ENCODE measurements at places on chromosomes 3 and 15.

DNA sequence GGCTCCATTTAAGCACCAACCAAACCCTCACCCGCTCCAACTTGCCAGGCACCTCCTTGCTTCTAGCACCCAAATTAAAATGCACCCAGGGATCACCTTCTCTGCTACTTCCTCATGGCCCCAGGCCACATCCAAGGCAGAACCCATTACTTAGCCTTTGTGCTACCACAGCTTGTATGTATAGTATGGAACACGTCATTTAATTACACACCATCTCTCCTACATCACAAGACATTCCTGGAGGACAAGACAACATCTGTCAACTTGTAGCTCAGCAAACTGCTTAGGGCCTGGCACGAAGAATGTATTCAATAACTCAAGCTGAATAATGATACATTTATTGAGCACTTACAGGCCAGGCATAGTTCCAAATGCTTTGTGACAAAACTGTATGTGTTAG is 23.3 kb downstream of the ZDHHC3 start:
- DNase-seq, result no peak

- no peak for DNase-seq
Measured at GRCh38 chr3:122515020-122515468, 305 bp upstream of the KPNA1 start.

DNA sequence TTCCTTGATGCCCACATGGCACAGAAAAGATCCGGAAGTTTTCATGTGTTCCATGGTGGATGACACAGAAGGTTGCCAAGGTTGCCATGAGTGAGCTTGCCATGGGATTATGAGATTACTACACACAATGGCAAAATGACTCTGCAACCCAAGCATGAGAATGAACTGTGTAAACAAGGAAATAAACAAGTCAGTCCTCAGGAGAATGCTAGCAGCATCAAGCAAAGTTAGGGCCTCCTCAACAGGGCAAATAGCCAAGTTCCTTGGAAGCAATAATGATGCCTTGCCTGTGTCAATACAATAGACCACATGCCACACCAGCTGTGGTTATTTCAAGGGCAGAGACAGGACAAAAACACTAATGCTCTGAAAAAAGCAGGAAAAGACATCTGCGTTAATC is 41.8 kb downstream of the AQR start:
- DNase-seq, result no peak

- DNase-seq, result no peak
Measured at GRCh38 chr3:13828501-13829265, 51.2 kb downstream of the WNT7A start.

- no peak for DNase-seq
Measured at GRCh38 chr3:193515966-193516365, 38.7 kb downstream of the ATP13A4 start.

DNA sequence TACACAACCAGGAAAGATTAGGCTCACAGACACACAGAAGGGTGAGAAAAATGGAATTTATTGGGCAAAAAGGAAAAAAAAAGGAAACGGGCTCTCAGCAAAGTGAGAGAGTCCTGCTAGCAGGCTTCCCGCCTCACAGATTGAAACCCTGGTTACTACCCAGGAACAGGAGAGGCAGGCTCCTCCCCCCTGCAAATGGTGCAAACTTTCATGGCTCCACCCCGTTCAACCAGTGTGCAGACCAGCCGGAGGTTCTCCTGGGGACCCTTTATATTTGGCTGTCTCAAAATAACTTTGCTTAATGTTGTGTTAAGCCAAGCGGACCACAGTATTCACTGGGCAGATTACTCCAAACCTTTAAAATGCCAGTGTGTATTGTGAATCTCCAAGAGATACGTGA is 40.3 kb downstream of the IL1RAP start:
- DNase-seq, result no peak

- DNase-seq, result no peak
Measured at GRCh38 chr3:165211721-165212120, 15.5 kb upstream of the SLITRK3 start.

DNA sequence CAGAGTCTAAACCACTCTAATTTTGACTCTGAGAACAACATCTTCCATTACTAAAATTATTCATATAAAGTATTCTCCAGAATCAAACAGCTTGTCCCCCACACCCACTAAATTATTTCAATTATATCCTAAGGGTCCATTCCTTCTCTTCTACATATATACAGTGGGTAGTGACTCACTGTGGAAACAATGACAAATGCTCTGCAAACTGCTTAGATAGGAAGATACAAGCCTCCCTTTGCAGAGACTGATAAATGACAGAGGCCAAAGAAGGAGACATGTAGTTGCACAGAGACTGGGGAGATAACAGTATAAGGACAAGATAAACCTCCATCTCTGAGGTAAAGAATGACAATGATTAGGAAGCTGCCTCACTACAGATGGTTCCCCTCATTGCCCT is 1087.4 kb downstream of the AGBL1 start:
- DNase-seq, result no peak

GRCh38 chr3:39533226-39533625 is 65.7 kb downstream of the MOBP start:
- no peak for DNase-seq

GRCh38 chr3:183518491-183519251 is 36.8 kb downstream of the KLHL6 start:
- DNase-seq, result peak; percentile 11

DNA sequence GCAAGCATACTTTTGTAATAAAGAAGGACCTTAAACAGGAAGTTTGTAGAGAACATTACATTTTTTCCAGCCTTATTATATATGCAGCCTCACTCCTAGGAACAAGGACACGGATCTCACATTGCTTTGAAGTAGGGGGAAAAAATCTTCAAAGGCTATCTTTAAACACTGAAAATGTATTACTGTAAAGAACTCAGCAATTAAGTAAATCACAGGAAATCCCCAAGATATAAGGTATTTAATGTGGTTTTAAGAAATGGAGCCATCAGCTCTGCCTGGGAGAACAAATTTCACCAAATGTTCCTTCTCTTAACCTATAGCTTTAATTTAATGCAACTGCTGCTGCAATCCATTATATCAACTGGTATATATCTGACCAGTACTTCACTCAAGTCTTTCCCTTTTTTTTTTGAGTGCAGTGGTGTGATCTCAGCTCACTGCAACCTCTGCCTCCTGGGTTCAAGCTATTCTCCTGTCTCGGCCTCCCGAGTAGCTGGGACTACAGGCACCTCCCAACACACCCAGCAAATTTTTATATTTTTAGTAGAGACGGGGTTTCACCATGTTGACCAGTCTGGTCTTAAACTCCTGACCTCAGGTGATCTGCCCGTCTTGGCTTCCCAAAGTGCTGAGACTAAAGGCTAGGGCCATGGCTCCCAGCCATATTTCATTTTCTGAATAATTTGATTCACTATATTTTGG is 2.8 kb downstream of the BTLA start:
- no peak for DNase-seq

DNA sequence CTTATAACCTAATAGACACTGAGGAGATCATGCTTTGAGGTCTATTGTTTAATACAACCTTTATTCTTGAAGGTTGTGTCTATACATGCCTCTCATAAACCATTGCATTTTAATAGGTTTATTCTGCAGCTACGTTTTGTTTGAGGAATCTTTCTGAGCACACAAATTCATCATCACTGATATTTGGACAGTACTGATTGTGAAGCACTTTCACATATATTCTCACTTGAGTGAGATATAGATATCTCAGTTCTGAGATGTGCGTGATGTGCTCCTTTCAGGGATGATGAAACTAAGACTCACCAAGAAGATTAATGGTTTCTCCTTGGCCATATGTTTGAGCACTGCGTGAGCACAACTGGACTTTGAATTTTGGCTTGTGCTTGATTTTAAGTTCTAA is 374.4 kb downstream of the LPP start:
- DNase-seq, result no peak

DNA sequence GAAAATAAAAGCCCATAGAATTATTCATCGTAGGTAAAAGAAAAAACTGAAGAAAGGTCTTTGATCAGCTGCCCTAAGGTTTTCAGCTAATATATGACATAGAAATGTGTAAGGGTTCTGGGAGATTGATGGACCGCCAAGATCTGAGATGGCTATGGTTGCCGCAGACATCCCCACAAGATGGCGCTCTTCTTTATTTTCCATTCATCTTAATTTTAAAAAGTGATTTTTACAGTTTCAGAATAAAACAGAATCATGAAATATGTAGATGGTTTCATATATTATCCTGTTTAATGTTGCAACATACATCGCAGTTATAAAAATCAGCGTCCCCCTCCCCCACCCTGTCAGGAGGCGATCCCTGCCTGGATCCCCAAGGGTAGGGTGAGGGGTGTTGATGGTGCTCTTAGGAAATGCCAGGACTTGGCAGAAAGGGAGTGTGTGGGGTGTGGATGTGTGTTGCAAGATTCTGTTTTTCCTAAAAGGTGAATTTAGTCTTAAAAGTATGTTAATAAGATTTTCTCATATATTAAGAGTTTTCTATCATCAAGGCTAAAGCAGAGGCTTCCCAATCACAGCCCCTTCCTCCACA is 68.8 kb downstream of the ANXA2 start:
- no peak for DNase-seq

DNA sequence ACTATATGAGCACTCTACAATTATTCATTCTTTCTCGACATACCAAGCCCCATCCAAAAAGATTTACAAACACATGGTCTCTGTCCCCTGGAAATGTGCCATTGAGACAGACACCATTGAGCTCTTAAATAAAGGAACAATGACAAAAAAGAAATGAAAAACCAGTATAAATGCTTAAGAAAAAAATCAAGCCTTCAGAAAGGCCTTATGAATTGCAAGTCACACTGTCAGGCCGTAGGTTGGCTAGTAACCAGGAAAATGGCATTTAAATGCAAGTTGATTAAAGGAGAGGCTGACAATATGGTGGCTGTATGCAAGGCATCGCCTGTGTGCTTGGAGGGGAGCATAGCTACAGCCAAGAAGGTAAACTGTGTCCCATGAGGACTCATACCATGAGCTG is 49.7 kb downstream of the SRGAP3 start:
- DNase-seq, result no peak

DNA sequence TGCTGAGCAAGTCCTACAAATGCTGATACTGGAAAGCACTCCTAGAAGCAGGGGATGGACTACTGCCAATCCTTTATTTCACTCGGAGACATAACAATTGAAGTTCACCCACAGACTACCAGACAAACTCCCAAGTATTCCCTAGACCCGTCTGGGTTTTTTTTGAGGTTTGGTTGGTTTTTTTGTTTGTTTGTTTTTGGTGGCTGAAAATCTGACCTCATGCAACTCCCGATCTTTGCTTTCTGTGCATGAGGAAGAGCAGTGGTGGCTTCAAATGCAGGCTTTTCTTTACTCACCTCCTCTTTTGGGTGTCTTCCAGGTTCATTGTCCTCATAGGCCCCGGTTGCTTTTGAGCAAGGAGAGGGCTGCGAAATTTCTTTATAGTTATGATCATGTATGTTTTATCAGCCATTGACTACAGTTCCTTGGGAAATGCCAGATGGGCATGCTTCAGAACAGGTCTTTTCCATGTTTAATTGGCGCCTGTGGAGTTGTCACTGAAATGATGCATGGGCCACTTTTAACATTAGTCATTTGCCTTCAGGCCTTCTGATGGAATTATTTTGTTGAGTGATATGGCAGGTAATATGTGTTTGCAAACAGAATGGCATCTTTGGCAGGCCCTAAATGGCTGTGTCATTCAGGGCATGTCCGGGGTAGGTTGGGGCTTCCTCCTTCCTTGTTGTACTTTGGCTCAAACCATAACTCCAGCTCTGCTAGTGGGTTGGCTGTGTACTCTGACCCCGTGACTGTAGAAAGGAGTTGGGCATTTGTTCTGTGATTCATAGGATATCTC is 81.3 kb upstream of the ZBED2 start:
- no peak for DNase-seq

- no peak for DNase-seq
Measured at GRCh38 chr15:66965201-66965900, 100.1 kb upstream of the SMAD3 start.

GRCh38 chr3:195403841-195404408 is 38.9 kb downstream of the ACAP2 start:
- no peak for DNase-seq

- DNase-seq, result no peak
Measured at GRCh38 chr3:49607105-49607591, 52.9 kb downstream of the BSN start.

- DNase-seq, result no peak
Measured at GRCh38 chr15:100349696-100350433, 8.1 kb upstream of the ADAMTS17 start.

DNA sequence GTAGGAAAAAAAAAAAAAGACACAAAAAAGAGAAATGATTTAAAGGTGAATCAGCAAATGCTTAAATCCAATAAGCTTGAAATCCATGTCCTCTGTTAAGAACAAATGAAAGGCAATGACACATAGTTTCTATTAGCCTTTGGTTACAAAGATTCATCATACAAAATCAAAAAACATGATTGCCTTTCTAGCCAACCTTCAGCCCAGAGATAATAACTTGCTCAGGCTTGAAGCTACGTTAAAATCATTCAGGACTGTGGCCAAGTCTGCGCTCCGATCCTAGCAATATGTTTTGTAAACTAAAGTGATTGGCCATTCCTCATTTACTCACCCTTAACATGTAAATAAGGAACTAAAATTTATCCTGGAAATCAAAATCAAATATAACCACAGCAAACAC is 556.7 kb downstream of the FGF12 start:
- no peak for DNase-seq

DNA sequence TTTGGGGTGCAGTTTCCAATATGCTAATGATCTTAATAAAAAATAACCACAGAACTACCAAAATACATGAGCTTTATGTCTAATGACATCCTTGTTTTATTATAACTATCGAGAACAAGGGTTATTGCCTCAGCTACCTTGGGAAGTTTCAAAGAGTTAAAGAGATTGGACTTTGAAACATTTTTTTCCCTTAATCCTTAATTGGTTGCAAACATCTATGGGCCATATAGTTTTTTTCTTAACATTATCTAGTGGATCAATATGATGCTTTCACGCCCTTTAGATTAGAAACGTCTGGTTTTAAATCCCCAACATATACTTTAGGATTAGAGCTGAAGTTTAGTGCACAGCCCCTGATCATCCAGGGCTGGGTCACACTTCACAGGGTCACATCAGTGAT is 219.2 kb upstream of the SGO1 start:
- DNase-seq, result no peak

DNA sequence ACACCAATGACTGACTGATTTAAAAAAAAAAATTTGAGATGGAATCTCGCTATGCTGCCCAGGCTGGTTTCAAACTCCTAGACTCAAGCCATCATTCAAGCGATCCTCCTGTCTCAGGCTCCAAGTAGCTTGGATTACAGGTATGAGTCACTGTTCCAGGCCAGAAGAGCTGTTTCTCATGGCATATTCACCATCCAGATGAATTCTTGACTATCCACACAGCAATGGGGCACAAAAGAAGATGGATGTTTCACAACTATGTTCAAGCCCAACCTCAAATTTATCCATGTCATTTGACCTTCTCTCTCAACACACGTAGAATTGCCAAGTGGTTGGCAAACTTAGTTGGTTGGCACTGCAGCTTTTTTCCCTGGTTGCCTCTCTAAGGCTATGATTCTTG is 40.6 kb downstream of the PRICKLE2 start:
- DNase-seq, result no peak

DNA sequence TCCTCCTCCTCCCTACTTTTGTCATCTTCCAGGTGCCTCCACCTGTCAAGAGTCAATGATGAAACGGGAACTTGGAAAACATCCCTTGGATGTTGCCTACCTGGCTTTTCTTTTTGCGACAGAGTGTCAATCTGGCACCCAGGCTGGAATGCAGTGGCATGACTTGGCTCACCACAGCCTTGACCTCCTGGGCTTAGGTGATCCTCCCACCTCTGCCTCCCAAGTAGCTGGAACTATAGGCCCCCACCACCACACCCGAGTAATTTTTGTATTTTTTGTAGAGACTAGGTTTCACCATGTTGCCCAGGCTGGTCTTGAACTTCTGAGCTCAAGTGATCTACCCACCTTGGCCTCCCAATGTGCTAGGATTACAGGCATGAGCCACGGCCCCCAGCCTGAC is 42.8 kb downstream of the GPR160 start:
- DNase-seq, result no peak
